Activated CD4-positive, alpha-beta T cell treated with anti-CD3 and anti-CD28 coated beads, Interleukin-2, amount 50 U/mL, for 1 hour (primary cell): ENCODE measurements at places on chromosomes 2 and 18.
A peak's percentile ranks its signal among the peaks of the same experiment; 100 is the strongest.

- no peak for DNase-seq
These were observed 1887.8 kb upstream of the CELF4 start for GRCh38 chr18:39453356-39453755.

DNA sequence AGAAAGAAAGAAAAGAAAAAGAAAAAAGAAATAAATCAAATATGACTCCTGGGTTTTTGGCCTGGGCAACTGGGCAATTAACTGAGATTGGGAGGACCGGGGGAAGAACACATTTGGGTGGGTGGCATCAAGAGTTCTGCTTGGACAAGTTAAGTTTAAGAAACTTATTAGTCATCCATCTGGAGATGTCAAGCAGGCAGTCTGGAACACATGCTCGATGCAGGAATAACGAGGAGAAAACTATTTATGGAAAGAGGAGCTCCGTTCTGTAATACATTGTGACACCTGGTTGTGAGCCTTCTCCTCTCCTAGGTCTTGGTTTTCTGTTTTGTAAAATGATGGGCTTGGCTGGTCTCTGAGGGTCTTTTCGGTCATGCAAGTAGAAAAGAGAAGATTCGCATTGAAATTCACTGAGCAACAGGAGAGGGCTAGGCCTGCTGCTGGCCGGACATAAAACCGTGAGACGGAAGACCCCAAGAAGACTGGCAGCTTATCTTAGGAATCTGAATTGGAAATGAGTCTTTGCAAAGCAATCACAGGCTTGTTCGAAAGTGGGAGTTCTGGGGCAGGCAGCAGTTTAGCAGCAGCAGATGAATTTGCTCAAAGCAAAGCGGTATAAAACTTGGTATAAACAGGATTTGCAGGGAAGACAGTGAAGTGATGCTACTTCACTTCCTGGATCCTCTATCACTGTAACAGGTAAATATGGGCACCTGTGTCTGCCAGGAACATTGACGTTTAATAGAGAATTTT is 51.4 kb downstream of the E2F6 start:
- no peak for DNase-seq

GRCh38 chr2:56474412-56475158 is 290.8 kb downstream of the CCDC85A start:
- no peak for DNase-seq

DNA sequence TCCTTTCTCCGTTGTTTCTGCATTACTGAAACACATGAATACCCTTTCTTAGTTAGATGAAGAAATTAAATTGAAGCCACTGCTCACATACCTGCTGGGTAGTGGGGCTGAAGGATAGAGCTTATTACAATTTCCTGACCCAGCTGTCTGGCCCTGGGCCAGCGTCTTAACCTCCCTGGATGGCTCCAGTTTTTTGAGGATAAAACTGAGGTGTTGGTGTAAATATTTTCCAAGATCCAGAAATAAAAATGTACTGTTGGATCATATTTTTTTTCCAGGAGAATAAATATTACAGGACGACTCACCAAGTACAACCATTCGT is 3.5 kb downstream of the RNF144A start:
- DNase-seq: no peak

- DNase-seq: no peak
These were observed 10.3 kb upstream of the PAPOLG start for GRCh38 chr2:60745761-60746160.

GRCh38 chr2:218260742-218261422 is at the start of gene GPBAR1:
TSS of gene GPBAR1 (plus strand) at chr2:218261015. CDS start at chr2:218262725, 1,710 bp downstream.
- no peak for DNase-seq

DNA sequence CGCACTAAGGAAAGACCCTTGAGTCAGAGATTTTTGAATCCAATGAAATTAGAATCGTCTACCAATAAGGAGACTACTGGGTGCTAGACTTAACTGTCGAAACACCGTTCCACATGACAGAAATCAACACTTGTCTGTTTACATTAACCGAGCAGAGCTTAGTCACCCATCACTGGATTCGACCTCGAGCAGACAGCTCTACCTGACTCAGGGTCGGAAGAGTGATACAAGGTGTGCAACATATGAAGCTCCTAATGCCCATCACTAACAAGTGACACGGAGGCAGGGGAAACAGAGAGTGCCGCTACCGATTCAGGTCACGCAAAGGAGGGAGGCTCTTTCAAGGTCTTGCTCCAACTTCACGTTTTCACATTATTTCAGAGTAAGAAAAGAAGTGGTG is 54.2 kb upstream of the FZD5 start:
- DNase-seq: no peak

- no peak for DNase-seq
These were observed 21.5 kb upstream of the TNP1 start for GRCh38 chr2:216881411-216881810.

DNA sequence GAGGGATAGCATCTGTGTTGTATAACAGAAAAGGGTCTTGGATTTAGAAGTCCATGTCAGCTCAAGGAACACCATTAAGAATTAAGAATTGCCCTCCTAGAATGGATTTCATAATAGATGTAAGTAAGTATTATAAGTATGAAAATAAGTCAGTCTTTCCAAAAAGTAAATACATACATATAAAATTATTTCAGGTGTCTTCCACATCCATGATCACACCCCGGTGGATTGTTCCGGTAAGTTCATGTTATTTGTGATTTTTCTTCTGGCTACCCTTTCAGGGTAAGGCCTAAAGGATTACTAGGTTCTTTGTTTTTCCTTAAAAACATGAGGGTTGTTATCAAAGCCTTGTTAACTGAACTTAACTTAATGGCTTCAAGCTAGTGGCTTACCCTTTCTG is 55.9 kb downstream of the TMEM185B start:
- no peak for DNase-seq

DNA sequence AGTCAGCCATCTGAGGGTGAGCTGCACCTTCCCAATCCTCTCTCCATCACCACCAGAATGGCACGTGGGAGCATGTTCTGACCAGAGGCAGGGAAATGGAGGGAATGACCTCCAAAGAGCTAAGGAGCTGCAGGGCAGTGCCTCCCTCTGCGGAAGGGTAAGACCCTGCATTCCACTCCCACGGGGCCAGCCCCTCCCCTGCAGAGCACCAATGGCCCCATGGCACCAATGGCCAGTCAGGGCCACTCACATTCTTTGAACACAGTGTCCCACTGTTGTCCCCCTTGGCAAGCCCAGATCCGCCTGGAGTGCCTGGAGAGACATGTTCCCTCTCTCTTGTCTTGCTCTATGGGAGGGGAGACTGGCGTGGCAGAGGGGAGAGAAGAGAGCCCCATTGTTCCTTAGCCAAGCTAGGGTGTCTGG is 164.4 kb downstream of the TNS1 start:
- no peak for DNase-seq

DNA sequence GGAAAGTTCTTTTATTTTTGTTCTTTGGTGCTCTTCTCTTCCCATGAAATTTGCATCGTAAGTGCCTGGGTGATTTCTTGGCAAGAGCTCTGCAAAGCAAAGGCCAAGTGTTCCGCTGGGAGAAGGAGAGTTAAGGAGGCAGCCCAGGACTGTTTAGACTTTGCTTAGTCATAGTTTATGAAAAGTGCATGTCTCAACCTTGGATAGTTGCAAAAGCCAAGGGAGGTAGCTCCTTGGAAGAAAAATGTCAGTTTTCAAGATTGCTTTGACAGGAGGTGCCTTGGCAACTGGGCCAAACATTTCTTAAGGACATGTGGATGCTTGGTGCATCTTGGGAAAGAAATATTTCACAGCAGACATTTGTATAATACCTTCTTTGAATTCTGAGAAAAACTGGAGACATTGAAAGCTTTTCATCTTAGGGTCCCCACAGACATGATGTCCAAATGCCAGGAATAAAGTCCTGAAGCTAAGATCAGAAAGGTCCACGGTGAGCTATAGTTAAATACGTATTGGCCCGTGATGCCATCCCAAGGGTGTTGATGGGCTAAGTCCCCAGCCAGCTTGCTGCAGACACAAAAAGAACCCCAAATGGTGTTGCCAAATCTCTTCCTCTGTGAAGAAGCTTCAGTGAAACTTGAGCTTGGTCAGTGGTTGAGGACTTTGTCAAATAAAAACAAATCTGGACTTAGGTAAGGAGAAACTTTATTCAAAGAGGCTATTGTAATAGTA is 96.3 kb upstream of the THUMPD2 start:
- DNase-seq: no peak

- DNase-seq: no peak
These were observed 3.1 kb upstream of the SPAG16 start for GRCh38 chr2:213281156-213281555.

- DNase-seq: no peak
These were observed 147.1 kb upstream of the BOD1L2 start for GRCh38 chr18:56999823-57000222.

DNA sequence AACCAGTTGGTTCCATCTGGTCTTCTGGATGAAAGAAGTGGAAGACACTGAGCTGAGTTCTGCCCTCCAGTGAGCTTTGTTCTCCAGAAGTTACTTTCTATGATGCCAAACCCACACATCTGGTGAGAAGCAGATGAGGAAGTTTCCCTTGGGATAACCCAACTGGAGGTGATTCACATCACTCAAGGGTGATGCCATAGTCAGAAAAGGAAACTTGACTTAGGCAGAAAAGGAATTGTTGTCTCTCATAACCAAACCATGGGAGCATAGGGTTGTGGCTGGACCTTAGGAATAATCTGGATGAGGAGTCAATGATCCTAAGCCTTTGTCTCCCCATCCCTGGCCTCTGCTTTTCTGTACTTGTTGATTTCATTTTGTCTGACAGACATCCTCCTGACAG is 43.7 kb downstream of the CDC42EP3 start:
- no peak for DNase-seq

- no peak for DNase-seq
These were observed 151.4 kb downstream of the MYCN start for GRCh38 chr2:16091576-16092282.

GRCh38 chr2:42618116-42618515 is 49.7 kb downstream of the MTA3 start:
- no peak for DNase-seq

GRCh38 chr2:212237350-212238095 is 301.1 kb downstream of the ERBB4 start:
- no peak for DNase-seq

GRCh38 chr18:23270986-23271680 is 135.8 kb downstream of the CABLES1 start:
- no peak for DNase-seq

- no peak for DNase-seq
These were observed 583 bp upstream of the CD226 start for GRCh38 chr18:69948256-69948655.

GRCh38 chr18:6835345-6835744 is 105.8 kb downstream of the ARHGAP28 start:
- no peak for DNase-seq

DNA sequence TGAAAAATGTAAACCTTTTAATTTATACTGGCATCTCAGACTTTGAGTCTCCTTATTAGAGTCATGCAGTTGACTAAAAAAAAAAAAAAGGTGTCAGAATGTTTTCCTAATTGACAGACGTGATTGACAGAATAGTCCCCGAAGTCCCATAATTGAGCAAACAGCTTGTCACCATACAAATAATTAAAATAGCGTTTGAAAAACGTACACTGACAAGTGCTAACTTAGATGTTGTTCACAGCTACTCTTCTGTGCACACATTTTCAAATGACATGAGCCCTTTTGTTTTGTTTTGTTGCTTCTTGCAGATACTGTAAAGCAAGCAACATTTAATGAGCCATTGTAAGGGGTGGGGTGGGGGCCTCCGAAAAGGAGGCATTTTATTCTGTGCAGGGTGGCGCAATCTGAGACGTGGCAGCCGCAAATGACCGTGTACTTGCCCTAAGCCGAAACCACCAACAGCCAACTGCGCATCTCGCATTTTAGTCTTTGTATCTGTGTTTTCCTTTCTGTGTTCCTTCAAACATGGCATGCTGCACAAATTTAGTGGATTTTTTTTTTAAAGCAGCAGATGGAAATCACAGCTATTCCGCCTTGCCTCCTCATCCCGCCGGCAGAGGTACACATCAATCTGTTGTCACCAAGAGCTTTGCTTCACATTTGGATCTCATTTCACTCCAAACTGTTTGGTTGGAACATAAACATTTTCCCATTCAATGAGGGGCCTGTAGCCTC is 52.4 kb downstream of the LPIN1 start:
- DNase-seq: no peak

- no peak for DNase-seq
These were observed 52.9 kb downstream of the REL start for GRCh38 chr2:60934165-60934722.

DNA sequence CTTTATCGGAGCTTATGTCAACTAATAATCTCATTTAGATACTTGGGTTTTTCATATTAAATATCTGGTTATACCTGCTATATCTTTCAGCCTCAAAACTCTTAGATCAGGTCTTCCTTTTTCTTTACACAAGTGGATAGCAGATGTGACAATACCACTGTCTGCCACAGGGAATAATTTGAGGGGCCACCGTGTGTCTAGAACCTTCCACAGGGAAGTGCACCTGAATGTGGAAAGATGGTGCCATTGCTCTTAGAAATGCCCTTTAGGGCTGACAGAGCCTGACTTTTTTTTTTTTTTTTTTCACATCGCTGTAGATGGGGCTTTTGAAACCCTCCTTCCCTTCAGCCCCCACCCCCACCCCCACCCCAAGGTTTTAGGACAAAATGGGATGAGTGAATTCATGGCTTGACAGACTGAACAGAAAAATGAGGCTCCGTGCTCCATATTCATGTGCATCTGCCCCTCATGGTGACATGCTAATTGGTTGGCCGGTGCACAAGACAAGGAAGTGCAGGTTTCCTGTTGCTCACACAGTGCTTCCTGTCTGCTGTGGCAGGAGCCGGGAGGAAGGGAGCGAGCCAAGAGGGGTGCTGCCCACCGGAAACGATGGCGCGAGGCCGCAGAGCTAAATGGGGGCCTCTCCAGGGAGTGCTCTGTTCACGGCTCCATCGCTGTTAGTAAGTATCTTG is 246.0 kb downstream of the LDLRAD4 start:
- peak; percentile 59 for DNase-seq

- no peak for DNase-seq
These were observed 73.7 kb downstream of the SP3 start for GRCh38 chr2:173891315-173892037.

DNA sequence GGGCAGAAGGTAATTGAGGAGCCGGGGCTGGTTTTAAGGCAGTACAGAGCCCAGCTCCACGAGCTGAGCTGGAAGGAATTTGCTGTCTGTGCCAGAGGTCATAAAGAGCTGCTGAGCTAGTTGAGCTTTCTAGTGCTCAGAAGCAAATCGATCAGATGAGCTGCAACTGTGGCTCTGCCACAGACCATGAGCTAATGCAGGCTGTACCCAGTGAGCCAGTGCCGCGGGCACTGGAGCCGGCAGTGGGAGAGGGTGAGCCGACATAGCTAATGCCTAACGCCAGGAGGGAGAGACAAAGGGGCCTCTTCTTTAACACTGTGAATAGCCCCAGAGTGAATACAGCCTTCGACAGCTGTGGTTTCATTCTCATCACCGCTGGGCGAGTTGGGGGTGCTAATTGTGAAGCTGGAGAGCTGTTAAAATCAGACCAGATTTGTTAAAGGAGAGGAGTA is 410.1 kb upstream of the TCF4 start:
- DNase-seq: no peak

GRCh38 chr2:71678874-71679273 is 225.5 kb downstream of the DYSF start:
- DNase-seq: no peak

DNA sequence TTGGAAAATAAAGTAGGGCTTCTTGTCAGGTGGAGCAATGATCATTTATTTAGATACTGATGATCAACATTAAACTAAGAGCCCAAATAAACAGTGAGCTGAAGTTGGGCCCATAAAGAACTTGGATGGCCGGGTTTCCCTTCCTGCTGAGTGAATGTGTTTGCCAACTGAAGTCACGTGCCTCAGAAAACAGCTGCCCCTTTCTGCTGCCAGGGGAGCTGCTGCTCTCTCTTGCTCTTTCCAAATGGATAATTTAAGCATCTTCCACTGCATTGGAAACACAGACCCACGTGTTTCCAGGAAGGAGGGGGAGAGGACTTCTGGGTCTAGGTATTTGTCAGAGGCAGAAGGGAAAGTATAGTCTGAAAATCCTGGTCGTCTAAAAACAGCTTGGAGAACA is 22.9 kb upstream of the NCKAP5 start:
- DNase-seq: no peak
